Left lung (tissue), 14 donors: ENCODE measurements at places on chromosomes 12 and 14. TPM values are rescaled to one million over a fixed set of nuclear protein-coding genes. Genes with fewer than 3 reads are reported as not detected.

GRCh38 chr12:82593901-82594396 is 92.8 kb upstream of the TMTC2 start:
- no peak for DNase-seq

GRCh38 chr12:90622431-90622830 is 332.5 kb downstream of the CCER1 start:
- no peak for DNase-seq

DNA sequence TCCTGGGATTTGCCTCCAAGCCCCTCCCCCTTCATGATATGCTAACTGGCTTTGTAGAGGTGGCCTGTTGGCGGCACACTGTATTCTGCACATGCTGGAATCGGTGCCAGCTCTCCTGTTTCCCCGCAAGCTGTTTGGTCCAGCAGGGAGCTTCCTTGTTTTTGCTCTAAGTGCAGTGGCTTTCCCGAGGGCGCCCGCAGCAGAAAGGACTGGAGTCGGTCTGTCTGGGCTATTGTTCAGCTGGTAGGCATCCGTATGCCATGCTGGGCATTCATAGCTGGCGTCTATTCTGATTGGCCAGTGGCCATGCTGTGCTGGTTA is 88.9 kb upstream of the MED13L start:
- no peak for DNase-seq

- no peak for DNase-seq
Observed at GRCh38 chr14:22025879-22026278, 352.3 kb upstream of the OR4E1 start.

GRCh38 chr12:97936165-97936564 is 473.6 kb downstream of the RMST start:
- no peak for DNase-seq

DNA sequence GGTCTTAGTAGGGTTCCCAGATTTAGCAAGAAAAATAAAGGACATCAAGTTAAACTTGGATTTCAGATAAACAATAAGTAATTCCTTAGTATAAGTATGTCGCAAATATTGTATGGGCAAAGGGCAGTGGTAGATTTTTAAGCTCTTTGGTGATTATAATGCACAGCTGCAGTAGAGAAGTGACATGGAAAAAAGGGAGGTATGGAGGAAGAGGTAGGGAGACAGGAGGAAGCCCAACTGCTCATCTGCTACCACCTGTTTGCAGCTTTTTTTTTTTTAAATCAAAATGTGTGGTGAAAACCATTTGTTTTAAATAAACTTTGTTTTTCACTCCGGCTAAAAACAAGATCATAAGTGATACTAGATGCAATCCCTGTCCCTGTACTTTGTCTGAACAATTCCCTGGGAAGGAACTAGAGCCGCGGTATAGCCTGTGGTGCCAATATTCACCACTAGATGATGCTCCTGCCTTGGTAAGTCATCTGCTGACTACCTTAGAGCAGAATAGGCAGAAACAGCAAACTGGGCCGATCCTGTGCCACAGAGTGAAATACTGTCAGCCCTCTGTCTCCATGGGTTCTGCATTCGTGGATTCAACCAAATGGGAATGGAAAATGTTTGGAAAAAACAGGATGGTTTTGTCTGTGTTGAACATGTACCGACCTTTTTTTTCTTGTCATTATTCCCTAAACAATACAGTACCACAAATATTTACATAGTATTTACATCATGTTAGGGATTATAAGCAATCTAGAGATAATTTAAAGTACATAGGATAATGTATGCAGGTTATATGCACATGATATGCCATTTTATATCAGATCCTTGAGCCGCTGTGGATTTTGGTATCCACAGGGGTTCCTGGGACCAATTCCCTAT is 62.4 kb upstream of the PLBD1 start:
- no peak for DNase-seq

GRCh38 chr12:75744607-75745256 is 233.3 kb upstream of the KRR1 start:
- no peak for DNase-seq

DNA sequence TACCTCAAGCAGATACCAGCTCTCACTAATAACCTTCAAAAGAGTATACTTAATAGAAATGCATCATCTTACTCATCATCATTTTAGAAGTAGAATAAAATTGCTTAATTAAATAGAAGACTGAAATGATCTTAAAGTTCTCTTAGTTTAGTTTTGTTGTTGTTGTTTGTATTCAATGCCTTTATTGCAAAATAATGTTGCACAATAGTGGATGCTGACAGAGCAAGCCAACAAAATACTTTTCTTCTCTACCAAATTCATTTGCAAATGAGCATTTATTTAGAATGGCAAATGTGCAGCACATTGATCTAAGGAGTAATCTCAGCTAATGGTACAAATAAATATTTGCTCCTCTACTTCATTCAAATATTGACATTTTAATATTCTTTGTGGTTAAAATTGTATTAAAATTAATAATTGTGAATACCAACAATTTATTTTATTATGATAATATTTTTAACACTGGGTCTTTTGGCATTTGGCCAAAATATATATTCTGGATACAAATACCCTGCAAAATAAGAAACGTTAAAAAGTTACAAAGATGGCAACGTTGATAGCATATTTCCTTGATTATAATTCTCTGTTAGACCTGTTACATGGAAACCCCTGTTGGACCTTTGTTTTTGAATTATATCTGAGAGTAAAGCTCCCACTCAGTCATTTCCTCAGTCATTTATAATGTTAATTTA is 496.1 kb downstream of the RERGL start:
- DNase-seq: no peak

- no peak for DNase-seq
Observed at GRCh38 chr12:25694072-25694471, 141.0 kb upstream of the LMNTD1 start.

DNA sequence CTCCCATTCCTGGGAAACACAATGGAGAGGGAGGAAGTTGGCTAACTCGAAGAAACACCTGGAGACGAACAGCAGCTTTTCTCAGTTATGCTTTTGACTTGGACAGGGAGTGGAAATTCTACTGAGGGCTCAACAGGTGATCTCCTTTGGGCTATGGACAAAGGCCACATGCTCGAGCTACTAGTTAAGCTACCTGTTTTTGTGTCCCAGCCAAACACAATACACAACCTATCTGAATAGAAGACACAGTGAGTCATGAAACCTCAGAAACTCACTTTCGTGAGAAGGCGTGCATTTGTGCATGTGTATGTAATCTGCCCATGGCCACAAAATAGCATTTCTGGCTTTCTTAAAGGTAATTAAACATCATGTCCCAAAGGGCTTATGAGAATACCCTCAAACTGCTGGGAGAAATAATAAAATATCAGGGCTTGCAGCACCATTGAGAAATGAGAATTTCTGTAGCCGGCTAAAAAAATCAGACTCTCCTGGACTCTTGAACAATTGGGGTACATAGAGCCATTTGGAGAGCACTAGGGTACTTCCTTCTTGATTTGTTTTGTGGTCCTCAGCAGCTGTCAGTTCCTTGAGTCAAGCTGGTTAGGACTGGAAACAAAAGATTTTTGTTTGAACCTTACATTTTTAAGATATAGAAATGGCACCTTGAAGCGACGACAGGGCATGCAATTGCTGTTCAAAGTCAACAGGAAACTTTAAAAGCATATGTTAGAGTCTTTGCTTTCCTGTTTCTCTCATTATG is 85.5 kb upstream of the PTHLH start:
- DNase-seq: no peak

- DNase-seq: no peak
Observed at GRCh38 chr12:109947521-109947920, 47.4 kb downstream of the TCHP start.

GRCh38 chr12:82120901-82121300 is 237.3 kb downstream of the CCDC59 start:
- DNase-seq: no peak

- no peak for DNase-seq
Observed at GRCh38 chr12:79834712-79835376, 100.1 kb downstream of the PPP1R12A start.

DNA sequence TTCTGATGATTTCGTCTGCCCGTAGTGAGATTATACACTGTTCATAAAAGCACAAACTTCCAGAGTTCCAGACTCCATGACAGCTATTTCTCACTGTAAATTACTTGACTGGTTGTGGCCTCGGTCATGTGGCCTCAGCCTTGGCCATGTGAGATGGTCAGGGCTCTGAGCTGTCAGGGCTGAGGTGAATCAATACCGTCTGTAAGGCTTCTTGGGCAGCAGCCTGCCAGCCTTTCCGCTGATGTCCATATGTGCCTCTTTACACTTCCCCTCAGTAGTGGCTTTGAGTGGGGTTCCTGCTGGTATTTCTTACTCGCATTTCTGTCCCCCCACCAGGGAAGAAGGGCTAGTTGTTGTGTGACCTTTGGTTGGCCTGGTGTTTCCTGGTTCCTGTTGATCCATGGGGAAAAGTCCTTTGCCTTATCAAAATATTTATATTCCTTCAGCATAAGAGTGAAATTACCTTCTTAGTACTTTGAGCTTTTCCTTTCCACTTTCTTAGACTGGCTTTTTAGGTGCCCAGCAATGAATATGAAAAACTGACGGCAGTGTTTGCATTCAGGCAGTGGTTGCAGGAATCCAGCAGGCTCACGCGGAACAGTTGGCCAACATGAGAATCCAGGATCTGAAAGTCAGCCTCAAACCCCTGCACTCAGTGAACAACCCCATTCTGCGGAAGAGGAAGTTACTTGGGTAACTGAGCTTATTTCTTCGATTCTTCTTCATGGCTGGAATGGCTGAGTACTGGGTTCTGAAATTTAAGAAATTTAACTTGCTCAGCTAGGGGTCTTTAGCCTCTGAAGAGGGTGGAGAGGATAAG is 46.1 kb downstream of the MAPKAPK5 start:
- DNase-seq: peak; percentile 38

- no peak for DNase-seq
Observed at GRCh38 chr14:72196237-72197015, 264.2 kb downstream of the RGS6 start.

- DNase-seq: no peak
Observed at GRCh38 chr12:109247831-109248654, 61.0 kb downstream of the FOXN4 start.

Gene ZNF891
- 8.5 TPM for polyA plus RNA-seq

Gene MYBPC1
- 0.17 TPM for polyA plus RNA-seq

Gene ERP27
- 14.8 TPM for polyA plus RNA-seq

Gene CCDC175
- 0.41 TPM for polyA plus RNA-seq

Gene TAS2R7
- polyA plus RNA-seq: not detected

Gene REC8
- 41.3 TPM for polyA plus RNA-seq
